CD4-positive, alpha-beta T cell treated with Interleukin-15 for 4 hours (primary cell): ENCODE measurements at places on chromosomes 1 and 21.

GRCh38 chr1:179155615-179156014, 73.7 kb downstream of the TOR3A start:
- no peak for DNase-seq

- peak; percentile 44 for DNase-seq
These were observed 22.6 kb downstream of the CASP9 start for GRCh38 chr1:15501208-15502032.

DNA sequence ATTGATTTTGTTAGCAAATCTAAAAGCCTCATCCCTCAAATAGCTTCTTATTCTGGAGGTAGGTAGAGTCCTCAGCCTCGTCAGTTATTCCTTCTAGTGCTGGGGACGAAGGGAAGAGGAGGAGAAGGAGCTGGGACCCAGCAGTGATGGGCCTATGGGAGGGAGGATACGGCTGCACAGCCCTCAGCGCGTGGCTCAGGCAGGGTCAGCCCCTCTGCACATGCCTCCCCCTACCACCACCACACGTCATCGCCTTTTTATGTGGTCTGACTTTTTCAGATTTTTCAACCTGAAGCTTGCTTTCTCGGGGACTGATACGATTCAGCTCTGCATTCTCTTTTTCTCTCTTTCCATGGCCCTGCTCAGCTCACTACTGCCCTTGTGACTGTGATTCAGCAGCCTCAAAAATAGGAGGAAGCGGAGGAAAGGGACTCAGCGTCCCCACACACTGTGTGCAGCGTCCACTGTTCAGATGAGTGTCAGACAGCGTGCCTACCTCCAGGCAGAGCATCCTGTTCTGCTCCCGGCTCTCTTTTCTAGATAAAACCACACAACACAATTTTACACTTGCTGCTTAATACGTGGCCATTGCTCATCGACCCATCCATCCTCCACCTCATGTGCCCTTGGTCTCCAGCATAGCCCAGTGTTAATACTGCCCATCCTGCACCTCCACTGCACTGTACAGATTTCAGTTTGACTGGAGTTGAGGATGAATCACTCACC, 827 bp downstream of the OR2B11 start:
- no peak for DNase-seq

GRCh38 chr1:226656601-226657277, 82.3 kb downstream of the ITPKB start:
- peak; percentile 37 for DNase-seq

GRCh38 chr1:24155011-24155782, 12.3 kb upstream of the IL22RA1 start:
- no peak for DNase-seq
